ENCODE measurements at places on chromosomes 1 and 21.

GRCh38 chr21:26106562-26106961 lies 64.0 kb downstream of the APP start:
- no peak for DNase-seq

DNA sequence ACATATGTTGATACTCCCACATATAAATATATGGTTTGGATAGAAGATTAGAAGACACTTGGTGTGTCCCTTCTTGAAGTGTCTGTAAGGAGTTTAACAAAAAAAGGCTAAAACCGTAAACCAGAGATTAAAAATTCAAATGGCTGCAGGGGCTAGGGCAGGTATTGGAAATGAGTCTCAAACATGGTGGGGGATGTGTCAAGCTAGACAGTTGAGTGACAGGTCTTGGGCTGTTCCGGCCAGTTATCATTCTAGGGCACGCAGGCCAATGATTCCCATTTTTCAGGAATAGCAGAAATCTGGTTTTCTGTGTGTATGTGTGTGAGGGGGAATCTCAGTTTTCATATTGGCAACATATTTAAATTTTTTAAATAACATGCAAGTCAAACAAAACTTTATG lies 77.2 kb downstream of the AK4 start:
- DNase-seq: no peak

DNA sequence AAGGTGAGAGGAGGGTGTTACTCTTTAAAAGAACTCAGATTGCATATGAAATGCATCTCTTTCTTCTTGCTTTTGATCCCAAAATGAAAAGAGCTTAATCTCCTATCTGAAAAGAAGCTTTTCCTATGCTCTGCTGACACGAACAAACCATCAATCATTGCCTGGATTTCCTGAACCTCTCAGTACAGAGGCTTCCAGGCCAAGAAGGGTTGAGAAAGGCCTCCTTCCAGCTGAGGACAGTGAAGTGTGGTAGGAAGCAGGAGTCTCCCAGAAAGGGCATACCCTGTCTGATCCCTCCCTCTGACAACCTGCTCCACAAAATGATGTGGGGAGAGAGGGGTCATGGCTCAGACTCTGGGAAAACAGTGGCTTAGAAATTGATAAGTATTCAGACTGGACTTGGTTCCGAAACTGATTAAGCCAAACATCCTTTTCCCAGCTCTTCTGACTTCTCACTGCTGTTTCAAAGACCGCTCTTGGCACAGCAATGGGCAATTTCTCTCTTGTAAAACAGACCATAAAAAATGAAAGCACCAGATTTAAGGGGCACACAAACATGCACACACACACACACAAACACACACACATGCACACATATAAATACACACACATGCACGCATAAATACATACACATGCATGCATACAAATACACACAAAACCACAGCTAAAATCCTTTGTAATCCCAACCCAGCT lies 310.3 kb downstream of the SIPA1L2 start:
- no peak for DNase-seq

GRCh38 chr1:153626904-153627714 lies at the start of gene S100A13:
S100A13 (minus strand) TSS chr1:153627505; CDS start chr1:153626472, 1,033 bp downstream.
- DNase-seq: peak; percentile 97

All from iris pigment epithelial cell (primary cell).